ENCODE measurements at places on chromosomes 2 and 18.

DNA sequence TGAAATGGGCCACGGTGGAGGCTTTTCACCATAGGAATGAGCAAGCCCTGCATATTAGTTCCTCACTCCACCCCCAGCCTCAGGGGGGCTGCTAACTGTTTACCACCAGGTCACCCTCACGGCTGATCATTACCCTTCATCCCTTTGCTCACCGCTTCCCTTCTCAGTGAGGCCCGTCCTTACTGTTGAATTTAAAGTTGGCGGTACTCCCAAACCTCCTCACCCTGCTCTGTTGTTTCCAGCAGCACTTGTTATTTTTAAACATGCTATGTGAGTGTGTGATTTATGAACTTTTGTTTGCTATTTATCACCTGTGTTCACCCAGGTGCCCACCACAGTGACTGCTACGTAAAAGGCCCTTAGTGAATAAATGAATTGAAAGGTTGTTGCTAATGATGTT is 243.6 kb downstream of the ZNF407 start:
- DNase-seq = no peak

DNA sequence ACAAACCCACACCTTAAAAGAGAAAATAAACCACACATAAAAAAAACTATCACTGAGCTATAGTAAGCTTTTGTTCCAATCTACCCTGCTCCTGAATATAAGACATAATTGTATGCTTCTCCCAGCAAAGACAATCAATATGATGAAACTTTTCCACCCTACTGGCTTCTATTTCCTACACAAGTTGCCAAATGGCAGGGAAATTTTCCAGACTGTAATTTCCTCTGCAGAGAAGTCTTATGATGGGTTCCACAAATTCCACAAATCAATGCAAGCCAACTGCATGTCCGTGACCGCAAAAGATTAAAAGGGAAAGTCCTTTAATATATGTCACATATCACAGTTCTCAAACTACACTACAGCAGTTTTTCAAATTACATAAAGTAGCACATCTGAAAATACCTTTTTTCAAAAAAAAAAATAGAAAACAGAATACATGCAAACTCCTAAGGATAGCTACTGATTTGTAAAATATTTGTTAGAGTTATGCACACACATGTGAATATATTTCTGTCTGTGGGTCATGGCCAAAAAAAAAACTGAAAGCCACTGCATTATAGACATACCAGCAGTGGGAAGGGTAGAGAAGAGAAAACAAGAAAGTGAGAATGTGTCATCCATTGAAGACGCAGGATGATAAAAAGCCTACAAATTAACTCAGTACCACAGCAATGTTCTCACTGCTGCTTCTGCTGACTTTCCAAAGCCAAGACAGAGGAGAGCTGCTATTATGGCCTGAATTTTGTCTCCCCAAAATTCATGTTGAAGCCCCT is 61.4 kb downstream of the RPL31 start:
- DNase-seq = no peak

DNA sequence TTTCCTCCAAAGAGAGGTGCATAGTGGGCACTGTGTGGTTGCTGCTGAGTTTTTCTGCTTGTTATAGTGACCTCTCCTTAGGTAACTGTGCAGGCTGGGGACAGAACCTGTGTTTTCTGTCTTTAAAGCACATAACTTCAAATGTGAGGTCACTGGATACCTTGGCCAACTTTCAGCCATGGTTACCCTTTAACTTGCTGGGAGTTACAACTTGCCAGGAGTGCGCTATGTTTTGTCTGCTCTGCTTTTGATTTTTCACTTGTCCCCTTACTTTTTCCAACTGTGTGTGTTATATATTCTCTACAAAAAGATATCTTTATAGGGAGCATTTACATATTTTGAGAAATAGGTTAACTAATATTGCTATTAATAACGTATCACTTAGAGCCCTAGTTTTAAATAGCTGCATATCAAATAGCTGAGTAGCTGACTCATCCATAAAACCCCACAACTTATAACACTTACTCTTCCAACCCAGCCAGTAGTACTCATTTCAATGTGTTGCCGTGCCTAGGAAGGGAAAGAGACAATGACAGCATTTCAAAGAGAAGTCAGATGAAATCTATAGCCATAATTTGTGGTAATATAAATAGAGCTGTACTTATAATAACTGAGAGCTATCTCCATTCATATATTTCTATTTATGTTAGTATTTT is 51.6 kb downstream of the DPP4 start:
- DNase-seq = no peak

DNA sequence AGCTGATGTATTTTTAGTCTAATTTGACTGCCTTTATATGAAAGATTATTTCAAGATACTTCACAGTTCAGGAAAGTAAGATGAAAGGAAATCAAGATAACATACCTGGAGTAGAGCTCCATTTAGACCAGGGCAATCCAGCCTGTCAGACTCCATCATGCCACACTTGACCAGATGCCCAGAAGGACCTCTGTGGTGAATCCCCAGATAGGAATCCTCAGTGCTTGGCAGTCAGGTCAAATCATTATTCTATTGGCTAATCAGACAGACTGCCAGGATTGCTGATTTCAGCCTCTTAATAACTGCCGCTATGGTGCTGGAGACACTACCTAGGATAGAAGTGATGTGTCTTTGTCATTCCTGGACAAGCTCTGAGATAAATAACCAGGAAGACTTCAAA is 404.2 kb downstream of the STK39 start:
- DNase-seq = no peak

- no peak for DNase-seq
Observed at GRCh38 chr2:241613017-241613780, 23.8 kb downstream of the THAP4 start.

- no peak for DNase-seq
Observed at GRCh38 chr18:711310-711656, 1.1 kb downstream of the ENOSF1 start.

DNA sequence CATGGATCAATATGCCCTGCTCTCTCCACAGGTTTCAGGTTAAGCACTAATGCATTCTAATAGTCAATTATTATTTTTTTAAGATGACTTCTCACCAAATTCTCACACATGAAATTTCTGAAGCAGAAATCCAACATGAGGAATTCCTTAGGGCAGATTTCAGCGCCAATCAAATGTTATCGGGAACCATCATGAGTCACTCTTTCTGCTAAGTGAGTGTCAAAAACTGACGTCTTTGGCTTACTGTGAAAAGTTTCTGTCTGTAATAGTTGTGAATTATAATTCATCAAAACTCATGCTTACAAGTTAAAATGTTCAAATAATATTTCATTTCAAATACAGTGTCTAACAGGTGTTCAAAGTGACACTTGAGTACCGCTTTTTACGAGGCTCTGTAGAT is 1038.6 kb downstream of the SOCS6 start:
- no peak for DNase-seq

DNA sequence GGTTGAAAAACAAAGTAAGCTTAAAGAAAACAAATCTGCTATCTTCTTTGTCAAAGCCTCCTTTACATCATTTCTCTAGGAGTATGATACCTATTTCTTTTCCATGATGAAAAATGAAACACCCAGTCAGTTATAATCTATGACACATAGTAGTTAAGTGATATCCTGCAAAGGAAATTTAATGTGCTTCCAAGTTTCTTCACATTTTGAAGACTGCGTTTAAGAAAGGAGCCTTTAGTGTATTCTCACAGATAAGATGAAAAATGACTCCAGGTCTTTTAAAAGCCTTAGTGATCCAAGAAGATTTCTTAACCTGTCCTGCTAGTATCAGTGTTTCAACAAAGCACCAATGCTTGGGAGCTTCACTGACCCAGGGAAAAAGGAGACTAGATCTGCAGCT is 356.7 kb downstream of the CCDC85A start:
- DNase-seq = no peak

DNA sequence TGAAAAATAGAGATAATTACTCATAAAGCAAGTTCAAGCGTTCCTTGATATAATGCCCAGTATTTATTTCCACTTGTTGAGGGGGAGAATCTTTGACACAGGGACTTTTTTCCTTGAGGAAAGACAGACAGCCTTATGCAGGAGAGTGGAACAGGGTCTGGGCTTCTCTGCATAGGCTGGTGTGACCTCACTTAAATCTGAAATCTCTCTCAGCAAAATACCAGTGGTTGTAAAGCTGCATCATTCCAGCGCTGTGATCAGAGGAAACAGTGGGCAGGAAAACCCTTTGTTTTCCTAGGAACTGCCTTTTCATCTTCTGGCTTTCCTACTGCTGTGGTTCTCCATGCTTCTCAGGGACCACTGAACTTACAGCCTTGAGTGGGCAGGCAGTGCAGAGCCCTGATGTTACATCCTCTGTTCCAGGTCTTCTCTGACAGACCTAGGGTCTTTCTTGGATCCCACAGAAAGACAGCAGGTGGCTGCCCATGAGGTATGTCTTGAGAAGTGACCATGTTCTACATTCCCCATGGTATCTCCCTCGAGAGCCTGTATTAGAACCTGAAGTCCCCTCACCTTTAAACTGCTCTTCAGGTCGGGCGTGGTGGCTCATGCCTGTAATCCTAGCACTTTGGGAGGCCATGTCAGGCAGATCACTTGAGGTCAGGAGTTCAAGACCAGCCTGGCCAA is 17.6 kb upstream of the MAP4K4 start:
- DNase-seq = no peak

- DNase-seq = no peak
Observed at GRCh38 chr2:222992137-222992536, 59.9 kb upstream of the KCNE4 start.

DNA sequence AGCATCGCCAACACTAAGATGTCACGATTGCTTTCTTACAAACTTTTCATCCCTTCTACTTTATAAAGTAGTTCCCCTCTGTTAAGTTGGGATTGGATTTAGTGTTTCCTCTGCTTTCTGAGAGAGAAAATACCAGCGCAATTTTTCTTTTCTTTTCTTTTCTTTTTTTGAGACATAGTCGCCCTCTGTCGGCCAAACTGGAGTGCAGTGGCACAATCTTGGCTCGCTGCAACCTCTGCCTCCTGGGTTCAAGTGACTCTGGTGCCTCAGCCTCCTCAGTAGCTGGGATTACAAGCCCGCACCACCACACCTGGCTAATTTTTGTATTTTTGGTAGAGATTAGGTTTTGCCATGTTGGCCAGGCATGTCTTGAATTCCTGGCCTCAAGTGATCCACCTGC is 9.0 kb downstream of the RELCH start:
- no peak for DNase-seq

- no peak for DNase-seq
Observed at GRCh38 chr2:204074456-204074855, 137.9 kb downstream of the ICOS start.

GRCh38 chr2:239395524-239395923 is 5.3 kb downstream of the HDAC4 start:
- DNase-seq = no peak

GRCh38 chr18:61528961-61529360 is 195.7 kb downstream of the CDH20 start:
- DNase-seq = no peak

DNA sequence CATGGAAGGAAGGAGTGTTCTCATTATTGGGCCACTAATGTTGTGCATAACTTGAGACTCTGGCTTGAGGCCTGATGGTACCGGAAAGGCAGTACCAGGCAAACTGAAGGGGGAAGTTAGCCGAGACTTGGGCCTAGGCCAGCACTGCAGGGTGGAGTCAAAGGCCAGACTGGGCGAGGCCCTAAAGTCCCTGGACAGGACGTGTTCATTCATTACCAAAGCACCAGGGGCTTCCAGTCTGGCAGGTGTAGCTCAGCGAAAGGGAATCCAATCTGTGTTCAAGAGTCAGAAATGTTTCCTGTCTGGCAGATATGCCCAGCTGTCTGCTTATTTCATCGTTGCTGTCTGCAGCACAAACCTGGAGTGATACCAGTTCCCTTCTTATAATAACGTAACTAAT is 4.7 kb upstream of the ITSN2 start:
- DNase-seq = no peak

- DNase-seq = no peak
Observed at GRCh38 chr2:146349334-146349733, 1495.5 kb upstream of the ACVR2A start.

GRCh38 chr2:164061129-164061746 is 325.4 kb upstream of the FIGN start:
- DNase-seq = no peak

DNA sequence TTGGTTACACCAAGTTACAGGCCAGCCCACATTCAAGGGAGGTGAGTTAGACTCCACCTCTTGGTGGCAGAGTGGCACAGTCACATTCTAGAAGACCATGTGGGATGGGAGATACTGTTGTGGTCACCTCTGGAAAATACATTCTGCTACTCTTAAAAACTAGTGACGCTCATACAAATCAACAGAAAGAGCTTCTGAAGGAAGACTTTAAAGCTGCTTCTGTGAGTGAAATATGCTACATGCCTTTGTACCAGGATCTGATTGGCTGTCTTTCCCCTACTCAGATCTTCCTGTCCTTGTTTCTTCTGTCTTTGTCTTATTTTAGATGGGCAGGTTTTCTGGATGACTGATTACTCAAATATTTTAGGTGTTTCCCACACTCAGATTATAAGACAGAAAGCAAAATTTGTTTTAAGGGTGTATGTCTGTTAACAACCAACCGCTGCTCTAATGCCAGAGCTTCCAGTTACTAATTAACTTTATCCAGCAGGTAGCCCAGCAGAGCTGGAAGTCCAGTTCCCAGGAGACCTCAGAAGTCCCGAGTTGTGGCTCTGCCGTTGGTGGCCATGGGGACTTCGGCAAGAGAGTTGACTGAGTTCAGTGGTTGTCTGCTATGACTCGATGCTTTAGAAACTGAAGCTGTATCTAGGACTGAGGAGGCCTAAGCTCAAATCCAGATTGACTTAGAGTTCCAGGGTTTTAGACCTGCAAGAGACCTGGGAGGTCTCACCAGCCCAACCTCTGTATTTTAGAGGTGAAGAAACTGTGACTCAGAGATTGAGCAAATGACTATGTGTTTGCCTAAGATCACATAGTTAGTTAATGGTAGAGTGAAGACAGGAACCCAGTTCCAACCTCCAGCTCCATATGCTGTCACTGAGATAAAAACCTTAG is 7.4 kb downstream of the IL1R2 start:
- DNase-seq = peak; percentile 69

DNA sequence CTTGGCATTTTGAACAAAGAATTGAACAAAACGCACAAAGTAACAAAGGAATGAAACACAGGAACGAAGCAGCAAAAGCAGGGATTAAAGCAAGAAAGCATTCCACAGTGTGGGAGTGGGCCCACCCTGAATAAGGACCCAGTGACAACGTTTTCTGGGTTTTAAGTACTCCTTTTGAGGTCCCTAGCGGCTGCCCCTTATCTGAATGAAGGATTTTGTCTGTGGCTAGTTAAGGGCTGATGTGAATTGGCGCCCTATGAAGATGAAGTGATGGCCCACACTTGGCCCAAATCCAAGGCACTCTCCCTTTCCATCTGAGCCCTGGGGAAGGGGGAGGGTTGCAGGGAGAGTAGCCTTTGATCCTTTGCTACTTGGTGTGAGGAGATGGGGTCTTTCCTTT is 7.8 kb upstream of the CCDC141 start:
- no peak for DNase-seq

DNA sequence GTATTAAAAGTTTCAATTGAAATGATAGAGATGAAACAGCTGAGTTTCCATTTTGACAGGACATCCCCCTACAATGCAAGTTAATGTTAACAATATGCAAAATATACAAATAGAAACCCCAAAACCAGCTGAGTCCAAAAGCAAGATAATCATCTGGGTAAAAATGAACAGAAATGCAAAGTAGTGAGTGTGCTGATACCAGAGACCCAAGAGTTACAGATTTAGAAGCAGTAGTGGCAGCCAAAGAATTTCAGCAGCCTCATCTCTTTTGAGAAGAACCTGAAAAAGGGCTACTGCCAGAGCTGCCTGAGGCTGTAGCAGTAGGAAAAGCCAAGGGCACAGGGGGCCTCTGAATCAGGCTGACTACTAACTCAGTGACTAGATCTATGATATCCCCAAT is 82.6 kb downstream of the THADA start:
- no peak for DNase-seq

- DNase-seq = peak; percentile 82
Observed at GRCh38 chr18:63322908-63323634, 3.5 kb upstream of the BCL2 start.

Measured in activated effector memory CD4-positive, alpha-beta T cell treated with anti-CD3 and anti-CD28 coated beads, Interleukin-2, amount 50 U/mL, for 16 hours (primary cell).